RKO (cell line): ENCODE measurements at places on chromosomes 3 and 15.

DNA sequence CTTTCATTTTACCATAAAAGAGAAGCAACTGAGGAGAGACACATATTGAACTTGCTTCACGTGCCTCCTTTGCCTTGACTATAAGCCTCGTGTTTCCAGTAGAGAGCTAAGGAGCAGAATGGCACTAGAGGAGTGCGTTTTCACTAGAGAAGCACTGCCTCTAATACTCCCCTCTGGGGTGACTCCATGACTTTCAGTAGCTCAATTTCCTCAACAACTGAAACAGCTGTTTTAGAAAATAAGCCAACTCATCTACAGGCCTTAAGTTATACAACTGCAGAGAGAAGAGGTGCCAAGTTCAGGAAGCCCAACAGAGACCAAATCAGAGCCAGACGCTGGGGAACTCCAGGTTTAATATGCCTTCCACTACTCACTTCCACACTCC, 1.9 kb downstream of the UBP1 start:
- peak; percentile 73 for DNase-seq

- no peak for DNase-seq
These were observed 1222.1 kb downstream of the OTOL1 start for GRCh38 chr3:162718697-162719096.

DNA sequence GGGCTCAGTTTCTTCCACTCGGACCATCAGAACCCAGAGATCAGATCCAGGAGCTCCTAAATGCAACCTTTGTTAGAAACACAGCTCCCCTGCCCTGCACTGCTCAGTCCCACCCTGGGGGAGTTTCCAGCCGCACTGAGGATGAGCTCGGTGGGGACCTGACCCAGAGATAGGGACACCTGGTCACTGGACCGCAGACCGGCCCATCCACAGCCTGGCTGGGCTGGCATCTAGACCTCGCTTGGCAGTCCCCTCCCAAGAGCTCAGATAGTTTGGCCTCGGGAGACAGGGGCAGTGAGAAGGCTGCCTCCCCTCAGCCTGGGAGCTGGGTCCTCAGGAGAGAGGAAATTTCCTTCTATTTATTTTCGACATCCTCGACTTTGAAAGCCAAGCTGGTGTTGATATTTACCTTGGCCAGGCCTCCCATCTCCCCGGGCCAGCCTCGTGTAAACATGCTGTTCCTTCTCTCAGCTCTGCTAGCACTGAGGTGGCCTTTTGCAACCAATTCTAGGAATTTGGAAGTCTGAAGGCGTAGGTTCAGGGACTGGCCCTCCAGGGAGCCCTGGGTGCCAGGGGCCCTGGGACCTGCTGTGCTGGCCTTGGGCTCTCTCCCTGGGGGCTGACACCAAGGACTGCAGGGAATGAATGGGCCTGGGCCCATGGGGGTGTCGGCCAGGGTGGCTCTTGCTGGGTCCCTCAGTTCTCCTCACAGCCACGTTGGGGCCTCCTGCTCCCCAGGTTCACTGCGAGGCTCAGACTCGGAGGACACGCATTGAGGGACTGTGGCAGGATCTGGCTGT, 90.1 kb downstream of the VGLL4 start:
- no peak for DNase-seq

GRCh38 chr3:85394424-85394823, 435.6 kb downstream of the CADM2 start:
- DNase-seq, result no peak

DNA sequence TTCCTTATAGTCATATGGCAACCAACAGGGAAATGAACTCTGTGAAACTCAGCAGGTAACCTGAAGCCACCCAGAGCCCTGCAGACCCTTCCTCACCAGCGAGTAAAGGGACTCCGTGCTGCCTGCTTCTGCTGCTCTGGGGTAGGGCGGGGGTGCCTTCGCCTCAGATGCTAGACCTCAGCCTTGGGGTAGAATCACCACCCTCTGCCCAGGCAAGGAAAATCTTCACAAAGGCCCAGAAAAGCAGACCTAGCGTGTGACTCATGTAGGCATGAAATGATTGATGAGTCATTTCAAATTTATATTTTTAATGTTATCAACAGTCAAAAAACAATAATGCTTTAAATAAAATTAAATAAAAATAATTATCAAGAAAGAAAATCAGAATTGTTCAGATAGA, 6.6 kb downstream of the STIMATE start:
- no peak for DNase-seq

DNA sequence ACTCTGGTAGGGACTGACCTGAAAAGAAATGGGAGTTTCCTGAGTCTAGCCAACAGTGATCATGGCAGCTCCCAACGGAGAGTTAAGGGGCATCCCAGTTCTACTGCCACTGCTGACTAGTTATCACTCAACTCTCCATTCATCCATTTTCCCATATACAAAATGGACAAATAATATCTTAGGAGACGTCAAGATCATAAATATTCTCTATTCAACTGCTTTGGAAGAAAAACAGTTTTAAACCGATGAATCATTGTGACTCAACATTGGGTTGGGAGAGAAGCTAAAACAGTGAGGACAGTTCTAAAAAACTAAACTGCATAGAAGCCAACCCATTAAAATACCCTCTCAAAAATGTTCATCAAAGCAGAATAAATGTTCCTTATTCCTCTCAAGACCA, 57.6 kb upstream of the CHRM5 start:
- no peak for DNase-seq

- no peak for DNase-seq
These were observed 767.7 kb upstream of the ALCAM start for GRCh38 chr3:104598848-104599511.

GRCh38 chr15:65006876-65007275, 17.2 kb upstream of the SPG21 start:
- DNase-seq, result no peak

DNA sequence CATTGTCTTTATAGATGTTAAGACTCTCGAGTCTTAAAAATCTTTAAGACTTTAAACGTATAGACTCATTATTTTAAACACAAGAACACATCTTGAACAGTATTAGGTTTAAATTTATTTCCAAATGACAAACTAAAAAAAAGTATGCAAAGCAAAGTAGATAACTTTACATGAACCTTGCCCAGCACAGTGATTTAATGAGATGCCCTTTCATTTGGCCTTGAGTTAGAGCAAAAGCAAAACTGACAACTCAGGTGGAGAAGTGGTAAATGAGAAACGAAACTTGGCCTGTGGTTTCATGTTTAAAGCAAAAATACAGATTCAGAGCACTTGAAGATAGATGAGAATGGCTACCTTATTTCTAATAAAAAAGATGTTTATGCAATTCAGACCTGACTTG, 8.6 kb downstream of the GPR15 start:
- no peak for DNase-seq

GRCh38 chr3:191761906-191762305, 300.9 kb downstream of the PYDC2 start:
- DNase-seq, result no peak

DNA sequence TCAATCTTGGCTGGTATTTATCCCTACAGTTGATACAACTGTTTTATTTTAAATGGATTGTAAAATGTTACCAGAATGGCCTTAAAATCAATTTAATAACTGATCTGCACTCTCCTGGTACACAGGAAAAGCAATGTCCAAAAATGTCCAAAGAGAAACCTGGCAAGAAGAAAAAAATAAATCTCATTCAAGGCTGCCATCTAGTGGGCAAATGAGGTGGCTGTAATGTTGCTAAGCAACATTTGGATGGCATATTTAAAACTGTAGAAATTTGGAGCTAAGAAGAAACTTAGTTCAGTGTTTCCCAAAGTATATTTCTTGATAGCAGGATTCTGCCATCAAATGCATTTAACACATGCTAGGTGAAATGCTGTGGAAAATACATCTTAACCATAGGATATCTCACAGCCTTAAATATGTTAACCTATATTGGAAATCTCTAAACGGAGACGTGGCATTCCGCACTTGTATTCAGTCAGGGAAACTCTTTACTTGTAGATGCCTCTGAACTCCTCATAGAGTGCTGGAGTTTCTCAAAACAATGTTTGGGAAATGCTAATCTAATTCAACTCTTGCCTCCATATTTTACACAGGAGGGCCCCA, 216.8 kb downstream of the ERC2 start:
- peak; percentile 51 for DNase-seq

- peak; percentile 43 for DNase-seq
These were observed 88.9 kb upstream of the CCNL1 start for GRCh38 chr3:157248590-157249422.

DNA sequence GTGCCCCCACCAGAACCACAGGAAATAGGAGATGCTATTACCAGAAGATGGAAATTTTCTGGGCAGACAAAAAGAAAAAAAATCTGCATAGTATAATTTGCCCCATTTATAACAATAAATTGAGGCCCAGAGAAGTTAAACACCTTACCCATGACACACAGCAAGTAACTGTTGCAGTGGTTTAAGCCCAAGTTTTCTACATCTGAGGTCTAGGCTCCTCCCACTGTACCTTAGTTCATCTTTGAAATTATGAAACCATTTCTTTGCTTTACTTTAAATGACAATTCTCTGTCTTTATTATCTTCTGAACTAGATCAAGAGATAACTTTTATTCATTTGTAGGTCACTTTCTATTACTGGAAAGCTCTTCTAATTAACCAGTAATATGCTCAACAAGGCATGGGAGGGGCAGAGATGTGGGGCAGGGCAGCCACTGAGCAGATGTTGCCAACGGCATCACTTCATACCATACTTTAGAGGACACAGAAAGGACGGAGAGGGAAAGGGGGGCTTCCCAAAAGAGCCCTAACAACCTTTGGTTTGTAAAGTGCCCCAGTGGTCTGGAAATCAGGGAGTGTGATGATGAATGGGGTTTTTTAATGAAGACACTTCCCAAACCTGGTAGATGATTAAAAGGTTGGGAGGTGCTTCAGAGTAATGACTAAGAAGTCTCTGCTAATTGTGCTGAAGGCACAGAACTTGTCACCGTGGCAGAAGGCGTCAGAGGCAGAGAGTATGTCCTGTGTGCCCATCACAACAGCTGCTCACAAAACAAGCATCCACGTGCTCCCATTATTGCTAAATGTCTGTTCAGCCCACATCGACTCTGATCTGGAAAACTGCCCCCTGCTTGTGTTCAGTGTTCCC, 342.5 kb downstream of the SHQ1 start:
- no peak for DNase-seq

DNA sequence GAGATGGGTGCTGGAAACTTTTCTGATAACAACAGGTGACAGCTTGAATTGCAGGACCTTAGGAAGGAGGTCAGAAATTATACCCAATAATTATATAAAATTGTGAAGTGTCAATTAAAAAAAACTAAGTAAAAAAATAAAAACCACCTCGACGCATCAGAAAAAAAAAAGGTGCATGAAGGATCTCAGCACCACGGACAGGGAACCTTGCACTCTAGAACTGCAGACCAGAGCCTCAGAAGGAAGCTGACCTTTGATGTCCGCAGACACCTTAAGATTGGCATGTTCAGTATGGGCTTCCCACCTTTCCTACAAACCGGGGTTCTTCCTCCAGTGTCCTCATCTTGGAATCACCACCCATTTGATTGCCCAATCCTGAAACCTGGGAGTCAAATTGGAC, 60.9 kb downstream of the SCN10A start:
- peak; percentile 8 for DNase-seq

GRCh38 chr3:9067352-9067975, 104.2 kb upstream of the RAD18 start:
- DNase-seq, result peak; percentile 74

DNA sequence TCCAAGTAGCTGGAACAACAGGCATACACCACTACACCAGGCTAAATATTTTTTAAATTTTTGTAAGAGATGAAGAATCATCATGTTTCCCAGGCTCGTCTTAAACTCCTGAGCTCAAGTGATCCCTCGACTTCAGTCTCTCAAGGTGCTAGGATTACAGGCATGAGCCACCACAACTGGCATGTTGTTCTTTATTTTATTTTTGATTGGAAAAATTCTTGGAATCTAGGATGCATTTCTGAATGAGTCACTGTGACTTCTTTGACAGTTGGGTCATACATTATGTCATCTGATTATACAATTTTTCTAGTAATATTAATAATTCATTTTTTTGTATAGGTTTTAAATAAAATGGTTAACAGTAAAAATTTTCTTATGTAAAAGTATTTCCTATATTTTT, 870.2 kb downstream of the SI start:
- peak; percentile 19 for DNase-seq

GRCh38 chr15:68428431-68428940, 3.5 kb downstream of the ITGA11 start:
- DNase-seq, result no peak

DNA sequence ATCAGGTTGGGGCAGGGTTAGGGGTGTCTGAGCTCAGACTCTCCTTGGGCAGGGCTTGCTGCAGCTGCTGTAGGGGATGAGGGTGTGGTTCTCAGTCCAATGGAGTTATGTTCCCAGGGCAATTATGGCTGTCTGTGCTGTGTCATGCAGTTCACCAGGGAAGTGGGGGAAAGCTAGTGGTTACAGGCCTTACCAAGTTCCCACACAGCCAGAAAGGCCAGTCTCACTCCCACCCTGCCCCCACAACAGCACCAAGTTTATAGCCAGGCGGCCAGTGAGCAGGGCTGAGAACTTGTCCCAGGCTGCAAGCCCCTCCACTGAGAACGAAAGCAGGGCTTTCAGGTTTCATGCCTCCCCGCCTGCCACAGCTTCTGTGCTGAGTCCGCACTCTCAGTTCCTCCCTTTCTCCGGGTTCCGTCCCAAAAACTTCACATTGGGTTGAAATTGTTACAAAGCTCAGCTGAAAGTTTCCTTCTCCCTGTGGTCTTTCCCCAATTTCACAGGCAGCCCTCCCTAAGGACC, 19.6 kb upstream of the CPOX start:
- DNase-seq, result no peak

GRCh38 chr3:112390783-112391641, 58.1 kb downstream of the CD200 start:
- no peak for DNase-seq

DNA sequence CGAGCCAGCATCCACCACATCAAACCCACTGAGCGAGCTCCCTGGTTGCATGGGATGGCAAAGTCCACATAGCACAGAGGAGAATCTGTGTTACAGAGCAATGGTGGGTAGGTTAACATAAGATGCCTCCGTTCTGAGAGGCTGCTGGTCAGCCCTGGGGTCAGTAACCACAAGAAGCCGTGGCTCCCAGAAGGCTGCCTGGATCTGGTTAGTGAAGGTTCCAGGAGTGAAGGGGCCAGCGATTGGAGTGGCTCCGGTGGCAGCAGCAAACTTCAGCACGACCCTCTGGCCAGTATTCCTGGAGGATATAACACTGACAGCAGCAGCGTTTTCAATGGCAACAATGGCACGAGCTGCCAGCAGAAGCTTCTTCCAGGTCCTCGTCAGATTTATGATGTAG, 18.4 kb upstream of the PIGZ start:
- no peak for DNase-seq

GRCh38 chr3:102156426-102156825, 278.4 kb upstream of the ZPLD1 start:
- DNase-seq, result peak; percentile 71

GRCh38 chr15:97456521-97457202, 503.8 kb upstream of the ARRDC4 start:
- DNase-seq, result no peak

DNA sequence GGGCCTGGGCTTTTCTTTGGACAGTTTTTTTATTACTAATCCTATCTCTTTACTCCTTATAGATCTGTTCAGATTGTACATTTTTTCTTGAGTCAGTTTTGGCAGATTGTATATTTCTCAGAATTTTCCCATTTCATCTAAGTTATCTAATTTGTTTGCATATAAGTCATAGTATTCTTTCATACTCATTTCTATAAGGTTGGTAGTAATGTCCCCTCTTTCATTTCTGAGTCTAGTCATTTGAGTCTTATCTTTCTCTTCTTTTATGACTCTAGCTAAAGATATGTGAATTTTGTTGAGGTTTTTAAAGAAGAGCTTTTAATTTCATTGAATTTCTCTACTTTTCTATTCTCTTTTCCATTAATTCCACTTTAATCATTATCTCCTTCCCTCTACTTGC, 27.2 kb downstream of the TRPM1 start:
- no peak for DNase-seq

- DNase-seq, result no peak
These were observed 14.8 kb downstream of the ANXA2 start for GRCh38 chr15:60382773-60383674.
